Amniotic stem cell (primary cell): ENCODE measurements at places on chromosomes 1 and 21.

GRCh38 chr1:3588395-3588794 lies 22.9 kb downstream of the MEGF6 start:
- no peak for DNase-seq

DNA sequence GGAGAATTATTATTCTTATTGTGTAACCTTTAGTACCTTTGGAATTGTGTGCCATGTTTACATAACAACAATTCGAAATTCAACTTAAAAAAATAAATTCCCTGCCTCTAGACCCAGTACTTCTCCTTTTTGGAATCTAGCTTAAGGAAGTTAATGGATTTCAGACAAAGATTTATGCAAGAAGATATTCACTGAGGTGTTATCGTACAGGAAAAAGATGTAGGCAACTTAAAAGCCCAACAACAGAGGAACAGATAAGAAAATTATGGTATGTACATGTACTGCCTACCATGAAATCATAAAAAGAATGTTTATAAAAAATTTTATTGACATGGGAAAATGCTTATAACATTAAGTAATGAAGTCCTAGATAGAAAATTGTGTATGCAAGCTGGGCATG lies 18.2 kb upstream of the STMN1 start:
- DNase-seq, result no peak

DNA sequence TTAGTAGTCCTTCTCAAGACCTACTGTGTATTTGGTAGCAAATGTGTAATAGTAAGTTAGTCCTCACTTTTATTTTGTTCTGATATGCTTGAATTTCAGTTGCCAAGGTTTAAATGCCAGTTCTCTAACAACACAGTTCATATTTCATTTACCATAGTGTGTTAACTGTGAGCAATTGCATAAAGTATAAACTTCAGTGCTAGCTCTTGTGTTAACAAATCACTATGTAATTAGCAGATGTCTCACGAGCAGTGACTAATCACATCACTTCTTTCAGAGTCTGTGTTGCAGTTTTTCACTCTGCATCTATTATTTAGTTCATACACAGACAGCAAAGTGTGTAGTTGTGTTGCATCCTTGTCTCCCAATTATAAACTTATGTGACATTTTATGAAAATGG lies 47.8 kb downstream of the ZMYM4 start:
- no peak for DNase-seq

- no peak for DNase-seq
Observed at GRCh38 chr1:171868217-171868803, 27.0 kb downstream of the DNM3 start.

DNA sequence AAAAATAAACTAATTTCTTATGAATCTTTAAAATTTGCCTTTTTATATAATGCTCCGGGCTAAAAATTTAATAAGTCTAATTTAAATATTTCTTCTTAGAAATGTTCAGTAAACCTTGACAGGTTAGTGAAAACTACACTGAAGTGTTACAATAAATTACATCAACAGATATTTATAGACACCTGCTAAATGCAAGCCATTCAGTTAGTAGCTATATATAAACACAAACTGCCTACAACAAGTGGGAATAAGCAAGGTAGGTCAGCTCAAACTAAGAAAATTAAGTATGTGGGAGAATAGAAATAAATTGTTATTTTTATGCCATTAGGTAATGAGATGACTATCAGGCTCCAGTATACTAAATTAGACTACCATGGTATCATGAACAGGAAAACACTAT lies 215.6 kb downstream of the DENND1B start:
- DNase-seq, result no peak

- no peak for DNase-seq
Observed at GRCh38 chr1:85088408-85088784, 40.1 kb upstream of the MCOLN3 start.

- DNase-seq, result no peak
Observed at GRCh38 chr1:951364-951763, 7.7 kb downstream of the NOC2L start.

DNA sequence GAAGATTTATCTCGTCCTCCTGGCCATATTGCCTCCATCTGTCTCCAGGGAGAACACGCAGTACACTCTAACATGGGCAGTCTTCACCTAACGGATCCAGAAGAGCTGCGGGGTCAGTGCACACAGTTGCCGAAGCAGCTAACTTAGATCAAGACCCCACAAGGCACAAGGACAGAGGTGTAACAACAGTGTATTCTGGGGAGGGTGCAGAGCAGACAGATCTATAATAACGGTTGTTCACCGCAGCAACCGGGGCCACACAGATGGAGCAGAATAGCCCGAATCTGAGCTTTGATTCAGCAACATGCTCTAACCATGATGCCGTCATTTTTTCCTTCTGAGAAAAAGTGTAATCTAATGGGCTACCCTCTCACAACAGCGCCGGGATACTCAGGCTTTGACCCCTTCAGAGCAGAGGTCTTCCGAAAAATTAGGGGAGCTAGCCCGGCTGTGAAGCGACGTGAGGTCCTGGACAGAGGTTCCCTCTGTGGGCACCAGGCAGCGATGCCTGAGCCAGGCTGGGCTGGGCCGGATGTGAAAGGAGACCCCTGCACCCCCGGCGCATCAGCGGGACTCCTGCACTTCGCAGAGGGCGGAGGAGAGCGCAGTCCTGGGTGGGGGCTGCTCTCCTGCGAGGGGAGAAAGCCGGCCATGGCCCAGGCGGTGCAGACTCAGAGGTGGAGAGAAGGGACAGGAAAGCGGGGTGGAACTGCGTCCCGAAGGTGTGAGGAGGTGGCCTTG lies 57.5 kb downstream of the BCL9 start:
- DNase-seq, result no peak

DNA sequence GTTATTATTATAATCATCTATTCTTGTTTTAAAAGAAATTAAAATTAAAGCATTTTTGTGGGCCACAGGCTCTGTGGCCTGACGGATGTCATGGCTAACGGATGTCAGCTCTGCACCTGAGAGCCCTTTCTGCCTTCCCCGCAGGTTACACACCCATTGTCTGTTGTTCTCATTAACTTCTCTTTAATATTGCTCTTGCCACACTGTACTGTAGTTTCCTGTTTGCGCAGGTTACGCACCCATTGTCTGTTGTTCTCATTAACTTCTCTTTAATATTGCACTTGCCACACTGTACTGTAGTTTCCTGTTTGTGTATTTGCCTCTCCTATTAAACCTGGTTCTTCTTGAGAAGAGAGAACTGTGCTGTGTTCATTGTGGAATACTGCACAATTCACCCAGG lies 294.4 kb upstream of the PLXNA2 start:
- no peak for DNase-seq

DNA sequence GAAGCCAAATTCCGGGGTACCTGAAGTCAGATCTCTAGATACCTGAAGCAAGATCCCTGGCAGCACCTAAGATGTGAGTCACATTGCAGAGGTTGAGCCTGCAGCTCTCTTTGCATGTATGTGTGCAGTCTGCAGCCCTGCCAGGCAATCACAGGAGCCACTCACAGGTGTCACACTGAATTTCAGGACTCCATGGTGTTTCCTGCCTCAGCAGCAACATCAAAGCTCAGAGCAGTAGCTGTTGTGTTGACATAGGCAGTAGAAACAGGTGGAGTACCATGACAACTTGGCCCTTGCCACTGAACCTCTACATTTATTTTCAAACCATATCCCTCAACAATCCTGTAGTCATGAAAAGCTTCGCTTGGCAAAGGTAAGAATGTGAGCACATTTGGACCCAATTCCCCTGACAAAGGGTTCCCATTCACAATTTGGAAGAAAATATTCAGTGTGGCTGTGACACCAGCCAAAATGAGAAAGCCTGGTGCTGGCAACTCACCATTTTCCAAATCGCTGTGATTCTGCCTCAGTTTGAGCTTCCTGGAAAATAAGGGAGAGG lies 419.8 kb upstream of the NFIA start:
- no peak for DNase-seq

DNA sequence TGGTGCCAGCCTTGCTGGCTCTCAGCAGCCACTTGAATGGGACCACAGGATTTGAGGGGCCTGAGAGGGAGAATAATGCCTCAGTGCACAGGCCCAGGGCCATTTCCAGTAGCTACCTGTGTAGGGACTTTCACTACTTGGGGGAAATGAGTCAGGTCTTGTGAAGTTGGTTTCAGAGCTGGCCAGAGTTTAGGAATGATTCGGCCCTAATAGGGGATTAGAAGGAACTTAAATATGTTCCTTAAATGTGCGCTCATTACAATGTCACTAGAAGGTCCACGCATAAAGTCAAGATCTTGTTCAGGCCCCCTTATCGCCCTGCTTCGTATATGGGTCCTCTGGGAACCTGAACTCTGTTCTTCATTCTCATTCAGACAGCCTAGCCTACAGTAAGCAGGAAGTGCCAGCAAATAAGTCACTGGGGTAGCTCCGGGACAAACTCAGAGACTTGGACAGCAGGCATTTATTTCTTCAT lies 5.6 kb upstream of the AKR1A1 start:
- DNase-seq, result no peak

GRCh38 chr1:159307346-159308020 lies 5.3 kb downstream of the FCER1A start:
- DNase-seq, result no peak

- no peak for DNase-seq
Observed at GRCh38 chr1:113021430-113022085, 51.4 kb upstream of the LRIG2 start.

GRCh38 chr1:196897158-196897828 lies 9.4 kb downstream of the CFHR4 start:
- DNase-seq, result no peak

GRCh38 chr1:28718586-28719331 lies 18.0 kb upstream of the YTHDF2 start:
- no peak for DNase-seq
